ENCODE measurements at places on chromosomes 2 and 18. TPM values are rescaled to one million over a fixed set of nuclear protein-coding genes. Genes with fewer than 3 reads are reported as not detected.

Gene C2orf72
- 3.2 TPM for total RNA-seq

Gene ADAM17
- total RNA-seq: 50.0 TPM

Gene TYMS
- 202 TPM for total RNA-seq

Gene TGFA
- total RNA-seq: 1.7 TPM

DNA sequence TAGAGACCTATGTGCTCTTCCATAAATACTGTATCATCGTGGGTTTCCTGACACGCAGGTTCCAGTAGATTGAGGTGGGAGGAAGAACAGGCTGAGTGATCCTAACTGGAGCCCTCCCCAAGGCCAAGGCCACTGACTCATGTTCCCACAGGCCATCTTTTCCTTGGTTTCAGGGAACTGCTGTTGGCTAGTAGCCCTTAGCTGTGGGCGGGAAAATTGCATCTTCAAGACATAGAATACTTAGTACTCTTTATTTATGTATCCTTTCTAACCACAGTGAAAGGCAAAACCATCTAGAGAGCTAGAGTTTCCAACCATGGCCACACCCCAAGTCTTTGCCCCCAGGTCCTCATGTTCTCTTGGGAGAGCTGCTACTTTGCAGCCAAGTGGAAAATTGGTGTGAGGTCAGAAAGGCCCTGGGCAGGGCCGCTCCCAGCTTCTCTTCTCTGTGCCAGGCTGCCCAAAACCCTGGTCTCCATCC is 55.9 kb downstream of the COPS8 start:
- DNase-seq: no peak

Gene SCG2
- 1.7 TPM for total RNA-seq

GRCh38 chr2:238527565-238527964 is 100.8 kb downstream of the ASB1 start:
- no peak for DNase-seq

Gene LYG2
- total RNA-seq: not detected

DNA sequence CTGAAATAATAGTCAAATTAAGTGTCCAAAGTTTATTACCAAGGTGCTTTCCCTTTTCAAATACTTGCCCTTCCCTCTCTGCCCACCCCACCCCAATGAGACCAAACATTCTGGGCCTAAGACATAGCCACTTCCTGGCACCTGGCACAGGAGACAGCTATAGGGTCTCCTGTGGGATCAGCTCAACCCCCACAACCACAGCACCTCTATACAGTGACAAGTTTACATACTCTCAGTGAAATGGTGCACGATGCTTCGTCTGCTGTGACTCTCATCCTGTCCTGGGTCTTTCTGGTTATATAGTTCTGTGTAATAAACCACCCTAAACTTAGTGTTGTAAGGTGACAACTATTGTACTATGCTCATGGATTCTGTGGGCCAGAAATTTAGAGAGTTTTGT is 466.2 kb downstream of the FBXO15 start:
- no peak for DNase-seq

- no peak for DNase-seq
Measured at GRCh38 chr2:138841459-138841858, 61.3 kb upstream of the NXPH2 start.

Gene CTAGE1
- total RNA-seq: not detected

- no peak for DNase-seq
Measured at GRCh38 chr18:24014986-24015638, 558 bp downstream of the TTC39C start.

GRCh38 chr2:230144355-230144754 is 75.4 kb downstream of the SP110 start:
- DNase-seq: no peak

Gene ANKRD30BL
- not detected for total RNA-seq

GRCh38 chr2:108329771-108330170 is 41.1 kb downstream of the SULT1C2 start:
- DNase-seq: no peak

DNA sequence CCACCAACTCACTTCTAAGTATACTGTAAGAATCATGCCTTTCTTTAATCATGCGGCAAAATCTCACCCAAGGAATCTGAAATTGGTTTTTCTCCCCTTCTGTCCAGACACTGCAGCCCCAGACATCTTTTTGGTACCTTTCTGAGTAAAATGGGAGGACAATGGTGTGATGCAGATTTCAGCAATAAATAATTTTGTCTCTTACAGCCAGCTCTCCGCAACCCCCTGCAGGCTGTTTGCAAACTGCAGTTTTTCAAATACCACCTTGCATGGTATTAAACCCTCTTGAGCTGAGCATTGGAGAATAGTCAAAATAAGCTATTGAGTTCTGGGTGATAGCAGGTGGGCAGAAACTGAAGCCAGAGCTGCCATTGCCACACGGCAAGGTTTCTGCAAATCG is 32.2 kb downstream of the GPR39 start:
- peak; percentile 13 for DNase-seq

DNA sequence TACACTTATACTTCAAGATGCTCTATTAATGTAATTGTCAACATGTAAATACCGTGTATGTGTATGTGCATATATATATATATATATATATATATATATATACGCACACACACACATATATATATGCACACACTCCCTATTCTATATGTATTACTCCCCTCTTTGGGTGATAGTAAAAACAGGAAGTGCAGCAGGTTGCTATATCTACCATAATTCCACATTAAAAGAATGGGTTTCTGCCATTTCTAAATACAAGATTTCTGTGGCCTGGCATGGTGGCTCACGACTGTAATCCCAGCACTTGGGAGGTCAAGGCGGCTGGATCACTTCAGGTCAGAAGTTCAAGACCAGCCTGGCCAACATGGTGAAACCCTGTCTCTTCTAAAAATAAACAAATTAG is 77.0 kb downstream of the OTX1 start:
- DNase-seq: no peak

DNA sequence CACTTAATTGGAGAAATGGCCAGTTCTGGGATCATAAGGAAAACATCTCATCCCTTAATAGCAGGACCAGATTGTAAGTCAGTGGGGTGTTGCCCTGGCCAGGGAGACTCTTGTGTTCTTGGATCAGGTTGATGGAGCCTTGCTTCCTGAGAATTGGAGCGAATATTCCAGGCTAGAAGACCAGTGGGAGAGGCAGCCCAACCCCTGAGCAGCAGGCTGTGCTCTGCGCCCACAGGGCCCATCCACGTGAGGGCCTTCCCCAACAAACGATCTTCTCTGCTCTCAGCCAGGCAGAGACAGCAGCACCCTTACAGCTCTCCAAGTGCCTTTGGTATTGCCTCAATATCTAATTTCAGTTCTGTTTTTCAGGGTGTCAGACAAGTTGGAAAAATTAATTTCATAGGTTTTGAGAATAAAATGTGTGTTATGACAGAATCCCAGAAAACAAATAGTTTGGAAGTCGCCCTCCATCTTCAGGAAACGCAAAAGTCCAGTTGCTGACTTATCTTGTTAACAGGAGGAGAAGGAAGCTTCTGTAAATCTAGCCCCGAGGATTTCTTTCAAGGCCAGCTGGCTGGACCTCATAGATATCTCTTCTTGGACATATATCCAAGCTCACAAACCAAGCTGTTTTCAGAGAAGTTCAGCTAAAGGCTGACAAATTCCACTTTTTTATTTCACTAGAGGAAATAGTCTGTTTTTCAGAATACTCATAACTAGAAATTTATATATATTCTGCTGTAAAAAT is 105.5 kb downstream of the COPS8 start:
- no peak for DNase-seq

GRCh38 chr18:45856531-45856930 is 31.1 kb downstream of the SIGLEC15 start:
- DNase-seq: no peak

Gene GCC2
- 23.4 TPM for total RNA-seq

DNA sequence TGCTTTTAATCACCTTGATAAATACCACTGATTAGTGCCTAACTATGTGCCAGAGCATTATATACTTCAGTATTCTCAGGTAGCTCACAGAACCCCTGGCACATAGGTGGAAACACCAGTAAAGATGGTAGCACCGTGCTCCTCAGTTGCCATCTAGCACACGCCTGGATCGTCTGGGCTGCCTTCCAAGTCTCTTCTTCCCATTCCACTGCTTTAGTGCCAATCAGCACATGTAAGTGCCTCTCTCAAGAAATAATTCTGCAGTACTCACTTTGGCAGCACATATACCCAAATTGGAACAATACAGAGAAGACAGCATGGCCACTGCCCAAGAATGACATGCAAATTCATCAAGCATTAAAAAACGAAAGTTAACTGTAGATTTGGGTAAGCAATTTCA is 13.0 kb downstream of the POLR2D start:
- DNase-seq: no peak

DNA sequence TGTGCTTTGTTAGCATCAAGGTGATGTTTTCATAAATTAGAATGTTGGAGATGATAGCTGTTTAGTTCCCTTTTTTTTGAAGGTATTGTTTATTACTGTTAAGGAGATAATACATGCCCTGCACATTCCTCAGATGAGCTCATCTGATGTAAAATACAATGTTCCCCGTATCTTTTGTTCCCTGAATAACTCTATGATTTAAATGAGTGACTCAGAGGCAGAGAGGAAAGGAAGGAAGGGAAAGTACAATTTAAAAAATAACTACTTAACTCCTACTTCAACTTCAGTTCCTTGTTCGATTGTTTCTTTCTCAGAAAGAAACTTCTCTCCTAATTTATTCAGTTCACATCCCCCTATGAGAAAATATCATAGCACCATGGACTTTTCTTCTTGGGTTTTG is 208.7 kb downstream of the KCNE4 start:
- no peak for DNase-seq

- no peak for DNase-seq
Measured at GRCh38 chr18:66682855-66683322, 79.0 kb upstream of the CDH19 start.

- DNase-seq: no peak
Measured at GRCh38 chr2:78546843-78547242, 478.7 kb upstream of the REG3G start.

- DNase-seq: peak; percentile 33
Measured at GRCh38 chr2:58762176-58762781, 521.2 kb upstream of the FANCL start.

Gene UPP2
- total RNA-seq: not detected

GRCh38 chr2:217107480-217107879 is 247.6 kb upstream of the TNP1 start:
- DNase-seq: no peak

Gene CAPN14
- total RNA-seq: 0.05 TPM

GRCh38 chr2:48560546-48561209 is 30.7 kb downstream of the STON1 start:
- no peak for DNase-seq

GRCh38 chr2:112244854-112245253 is 10.0 kb downstream of the ZC3H8 start:
- DNase-seq: no peak

Data from Panc1 (cell line).